ENCODE measurements at places on chromosomes 4 and X. TPM values are rescaled to one million over a fixed set of nuclear protein-coding genes. Genes with fewer than 3 reads are reported as not detected.

Gene MAGEA1
- total RNA-seq, result not detected

DNA sequence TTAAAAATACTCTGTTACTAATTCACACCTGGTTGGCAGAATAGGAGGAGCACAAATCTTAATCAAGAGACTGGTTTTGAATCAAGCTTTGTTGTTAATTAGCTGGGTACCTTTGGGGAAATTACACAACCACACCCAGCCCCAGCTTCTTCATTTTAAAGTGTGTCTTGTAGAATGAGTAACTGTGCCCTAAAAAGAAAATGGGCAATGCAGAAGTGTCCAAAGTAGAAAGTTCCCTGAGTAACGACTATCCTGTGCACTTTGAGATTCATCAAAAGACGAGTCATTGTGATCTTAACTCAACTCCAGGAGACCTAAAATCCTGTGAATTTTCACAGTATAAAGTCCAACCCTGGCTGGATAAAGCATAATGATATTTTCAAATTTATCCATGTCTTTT is 792.3 kb upstream of the HS3ST1 start:
- no peak for DNase-seq

- DNase-seq, result no peak
These were observed 325.0 kb downstream of the RAB28 start for GRCh38 chr4:13159041-13159620.

- no peak for DNase-seq
These were observed 77.4 kb downstream of the HPRT1 start for GRCh38 chrX:134537179-134537955.

DNA sequence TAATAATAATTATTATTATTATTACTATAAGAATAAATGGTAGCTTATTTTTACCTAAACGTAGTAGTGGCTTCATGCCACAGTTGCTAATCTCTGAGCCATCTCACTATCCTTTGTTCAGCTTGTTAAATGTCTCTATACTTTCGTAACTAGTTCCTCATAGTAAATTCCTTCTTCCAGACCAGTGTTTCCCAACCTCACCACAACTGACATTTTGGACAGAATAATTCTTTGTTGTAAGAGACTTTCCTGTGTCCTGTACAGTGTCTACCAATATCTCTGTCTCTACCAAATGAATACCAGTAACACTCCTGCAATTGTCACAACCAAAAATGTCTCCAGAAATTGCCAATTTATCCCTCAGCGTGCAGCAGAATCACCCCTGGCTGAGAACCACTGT is 1040.9 kb downstream of the DMD start:
- DNase-seq, result no peak
